ENCODE measurements at places on chromosomes 2 and 18.

DNA sequence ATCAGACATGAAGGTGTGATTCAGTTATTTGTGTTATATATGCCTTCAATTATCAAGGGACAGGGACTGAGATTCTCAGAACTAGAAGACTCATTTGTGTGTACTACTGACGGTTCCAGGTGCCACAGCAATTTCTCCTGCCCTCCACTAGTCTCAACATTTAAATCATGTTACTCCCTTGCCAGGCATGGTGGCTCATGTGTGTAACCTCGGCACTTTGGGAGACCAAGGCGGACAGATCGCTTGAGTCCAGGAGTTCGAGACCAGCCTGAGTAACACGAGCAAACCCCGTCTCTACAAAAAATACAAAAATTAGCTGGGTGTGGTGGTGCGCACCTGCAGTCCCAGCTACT is 1.1 kb downstream of the CNDP2 start:
- DNase-seq: no peak

GRCh38 chr2:18123211-18123570 is 244.7 kb downstream of the KCNS3 start:
- DNase-seq: no peak

DNA sequence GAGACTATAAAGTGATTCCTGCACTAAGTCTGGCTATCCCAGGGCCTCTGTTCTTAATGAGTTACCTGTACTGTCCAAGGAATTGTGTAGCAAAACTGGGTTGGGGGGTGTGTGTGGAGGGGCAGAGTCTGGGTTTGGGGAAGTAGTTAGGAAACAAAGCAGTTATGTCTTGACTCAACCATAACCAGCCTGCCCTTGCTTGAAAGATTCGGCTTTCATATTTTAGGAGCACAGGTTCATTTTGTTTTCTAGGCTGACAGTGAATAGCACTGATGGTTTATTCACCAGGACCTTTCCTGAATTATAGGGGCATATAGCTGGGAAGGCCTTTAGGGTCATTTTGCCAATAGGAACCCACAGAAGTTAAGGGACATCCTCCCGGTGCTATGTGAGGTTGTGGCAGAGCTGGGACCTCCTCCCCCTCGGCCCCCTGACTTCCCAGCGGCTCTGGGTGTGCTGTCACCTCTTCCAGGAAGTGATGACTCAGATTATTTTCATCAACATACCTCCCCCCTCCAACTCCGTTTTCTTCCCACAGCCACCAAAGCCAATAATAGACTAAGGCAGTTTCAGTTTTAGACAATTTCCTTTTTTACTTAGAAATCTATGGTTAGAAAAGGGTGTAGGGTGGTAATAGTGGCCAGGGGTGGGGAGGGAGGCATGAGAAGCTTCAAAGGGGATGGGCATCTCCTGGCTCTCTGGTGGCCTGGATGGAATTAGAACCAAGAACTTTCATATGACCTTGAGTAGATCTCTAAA is 44.8 kb downstream of the SETBP1 start:
- DNase-seq: no peak

DNA sequence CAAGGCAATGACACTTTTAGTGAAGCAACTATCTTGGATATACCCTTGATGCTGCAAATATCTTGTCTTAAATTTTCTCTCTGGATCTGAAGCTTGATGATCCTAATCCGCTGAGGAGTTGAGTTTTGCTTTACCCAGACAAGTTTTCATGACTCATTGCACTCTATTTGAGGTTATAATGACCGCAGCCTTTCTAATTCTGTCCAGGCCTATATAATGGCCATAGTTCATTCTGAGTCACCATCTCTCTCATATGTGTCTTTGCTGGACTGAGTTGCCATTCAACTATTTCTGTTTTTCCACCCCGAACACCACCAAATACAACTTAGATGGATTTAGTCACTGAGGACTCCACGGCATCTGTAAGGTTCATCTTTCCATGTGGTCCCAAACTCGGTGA is 802.1 kb upstream of the FAM98A start:
- DNase-seq: no peak

GRCh38 chr18:11516751-11517503 is 92.5 kb upstream of the SLC35G4 start:
- no peak for DNase-seq

GRCh38 chr2:9100080-9100876 is 96.8 kb upstream of the MBOAT2 start:
- DNase-seq: no peak

GRCh38 chr18:44180683-44181082 is 500.0 kb upstream of the SETBP1 start:
- DNase-seq: no peak

DNA sequence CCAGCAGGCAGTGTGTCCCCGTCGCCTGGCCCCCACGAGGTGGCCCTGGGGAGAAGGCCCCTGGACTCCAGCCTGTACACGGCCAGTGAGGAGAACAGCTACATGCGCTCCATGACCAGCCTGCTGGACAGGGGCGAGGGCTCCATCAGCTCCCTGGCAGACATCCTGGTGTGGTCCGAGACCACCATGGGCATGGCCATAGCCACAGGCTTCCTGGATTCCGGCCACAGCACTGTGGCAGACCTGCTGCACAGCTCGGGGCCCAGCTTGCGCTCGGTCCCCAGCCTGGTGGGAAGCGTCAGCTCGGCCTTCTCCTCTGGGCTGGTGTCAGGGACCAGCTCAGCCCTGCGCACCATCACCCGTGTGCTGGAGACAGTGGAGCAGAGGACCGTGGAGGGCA is 1.0 kb downstream of the TEX44 start:
- no peak for DNase-seq

DNA sequence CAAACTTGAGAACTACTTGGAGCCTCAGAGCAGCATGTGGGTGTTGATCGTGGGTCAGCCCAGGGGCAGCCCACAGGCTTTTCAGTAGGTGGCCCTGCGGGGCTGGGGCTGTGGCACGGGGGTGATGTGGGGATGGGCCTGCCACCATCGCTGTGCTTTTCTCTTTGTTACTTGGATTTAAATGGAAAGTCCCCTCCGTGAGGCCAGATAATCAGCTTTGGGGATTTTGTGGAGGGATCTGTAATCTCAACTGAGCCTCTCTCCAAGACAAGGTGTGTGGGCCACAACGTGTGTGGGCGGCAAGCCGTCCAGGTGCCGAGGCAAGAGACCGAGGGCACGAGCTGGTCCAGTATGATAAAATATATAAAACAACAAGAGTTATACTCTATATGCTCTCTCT is 16.7 kb downstream of the COLEC11 start:
- no peak for DNase-seq

- DNase-seq: no peak
Observed at GRCh38 chr2:200616656-200617055, 30.8 kb downstream of the AOX1 start.

- DNase-seq: no peak
Observed at GRCh38 chr2:217614498-217614897, 388.3 kb downstream of the TNS1 start.

DNA sequence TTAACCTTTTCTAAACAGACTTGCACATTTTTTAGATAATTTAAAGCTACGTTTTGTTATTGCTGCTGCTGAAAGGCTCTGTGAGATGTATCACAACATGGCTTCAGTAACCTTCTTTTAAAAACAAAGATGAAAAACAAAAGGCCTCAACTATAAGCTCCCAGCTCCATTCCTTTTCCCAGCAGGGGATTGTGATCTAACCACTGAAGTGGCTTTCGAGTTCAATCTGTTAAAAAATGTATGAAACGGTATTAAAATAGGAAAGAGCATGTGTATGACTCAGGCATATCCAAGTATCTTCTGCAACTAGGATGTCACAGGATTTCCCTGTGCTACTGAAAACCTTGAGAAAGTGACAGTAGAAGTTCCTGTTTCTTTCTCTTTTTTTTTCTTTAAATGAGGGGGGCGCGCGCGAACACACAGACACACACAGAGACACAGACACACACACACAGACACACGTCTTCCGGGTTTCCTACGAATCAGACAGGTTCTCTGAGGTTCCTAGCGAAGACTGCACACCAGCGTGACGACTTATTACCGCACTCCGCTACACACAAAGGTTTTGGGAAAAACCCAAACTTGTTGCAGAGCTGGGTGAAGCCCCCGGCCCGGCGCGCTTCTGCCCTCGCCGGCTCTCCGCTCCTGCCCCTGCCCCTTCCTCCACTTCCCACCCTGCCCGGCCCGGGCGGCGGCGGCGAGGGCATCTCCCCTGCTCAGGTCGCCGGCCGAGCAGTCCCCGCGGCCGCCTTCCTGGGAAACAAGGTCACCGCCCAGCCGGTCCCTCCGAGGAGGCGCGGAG is 86.8 kb downstream of the RBMS1 start:
- DNase-seq: no peak

- no peak for DNase-seq
Observed at GRCh38 chr2:161119483-161119882, 40.7 kb upstream of the TANK start.

GRCh38 chr2:224994242-224994823 is 47.9 kb downstream of the DOCK10 start:
- DNase-seq: no peak

DNA sequence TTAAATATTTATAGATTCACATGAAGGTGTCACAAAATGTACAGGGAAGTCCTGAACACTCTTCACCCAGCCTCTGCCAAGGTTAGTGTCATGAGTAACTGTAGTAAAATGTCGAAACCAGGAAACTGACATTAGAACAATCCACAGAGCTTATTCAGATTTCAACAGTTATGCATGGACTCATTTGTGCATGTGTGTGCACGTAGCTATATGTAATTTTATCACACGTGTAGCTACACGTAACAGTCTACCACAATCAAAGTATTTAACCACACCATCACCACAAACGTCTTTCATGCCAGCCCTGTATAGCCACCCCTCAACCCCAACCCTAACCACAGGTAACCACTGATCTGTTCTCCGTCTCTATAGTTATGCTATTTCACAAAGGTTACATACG is 211.7 kb upstream of the REV1 start:
- no peak for DNase-seq

GRCh38 chr2:163347982-163348856 is 387.6 kb downstream of the FIGN start:
- peak; percentile 69 for DNase-seq

GRCh38 chr18:63749489-63749888 is 25.7 kb upstream of the SERPINB7 start:
- DNase-seq: no peak
